ENCODE measurements at places on chromosomes 7 and 10. TPM values are rescaled to one million over a fixed set of nuclear protein-coding genes. Genes with fewer than 3 reads are reported as not detected.

The CYP3A7 gene
- not detected for total RNA-seq

The HMX3 gene
- total RNA-seq = not detected

The RAMP3 gene
- total RNA-seq = not detected

DNA sequence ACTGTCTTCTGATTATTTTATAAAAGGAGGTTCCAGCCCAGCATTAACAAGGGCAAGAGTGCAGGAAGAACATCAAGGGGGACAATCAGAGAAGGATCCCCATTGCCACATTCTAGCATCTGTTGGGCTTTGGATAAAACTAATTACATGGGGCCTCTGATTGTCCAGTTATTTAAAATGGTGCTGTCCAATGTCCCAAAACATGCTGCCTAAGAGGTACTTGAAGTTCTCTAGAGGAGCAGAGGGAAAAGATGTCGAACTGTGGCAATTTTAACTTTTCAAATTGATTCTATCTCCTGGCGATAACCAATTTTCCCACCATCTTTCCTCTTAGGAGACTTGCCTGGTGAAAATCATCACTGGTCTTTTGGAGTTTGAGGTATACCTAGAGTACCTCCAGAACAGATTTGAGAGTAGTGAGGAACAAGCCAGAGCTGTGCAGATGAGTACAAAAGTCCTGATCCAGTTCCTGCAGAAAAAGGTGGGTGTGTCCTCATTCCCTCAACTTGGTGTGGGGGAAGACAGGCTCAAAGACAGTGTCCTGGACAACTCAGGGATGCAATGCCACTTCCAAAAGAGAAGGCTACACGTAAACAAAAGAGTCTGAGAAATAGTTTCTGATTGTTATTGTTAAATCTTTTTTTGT lies 2.3 kb downstream of the IL6 start:
- peaks cover 45% of the 10 kb centered on the region for H3K4me1 ChIP-seq
- DNase-seq = no peak
- peaks cover 17% of the 10 kb centered on the region for H3K36me3 ChIP-seq
- H3K4me3 ChIP-seq = peak overlapping the region; percentile 66

- H3K27ac ChIP-seq = no peak overlapping the region
- DNase-seq = no peak
- no peaks in the 10 kb centered on the region for H3K27me3 ChIP-seq
- H3K4me1 ChIP-seq = no peaks in the 10 kb centered on the region
- H3K4me3 ChIP-seq = no peak overlapping the region
Measured at GRCh38 chr7:42471573-42472174, 234.7 kb upstream of the GLI3 start.

DNA sequence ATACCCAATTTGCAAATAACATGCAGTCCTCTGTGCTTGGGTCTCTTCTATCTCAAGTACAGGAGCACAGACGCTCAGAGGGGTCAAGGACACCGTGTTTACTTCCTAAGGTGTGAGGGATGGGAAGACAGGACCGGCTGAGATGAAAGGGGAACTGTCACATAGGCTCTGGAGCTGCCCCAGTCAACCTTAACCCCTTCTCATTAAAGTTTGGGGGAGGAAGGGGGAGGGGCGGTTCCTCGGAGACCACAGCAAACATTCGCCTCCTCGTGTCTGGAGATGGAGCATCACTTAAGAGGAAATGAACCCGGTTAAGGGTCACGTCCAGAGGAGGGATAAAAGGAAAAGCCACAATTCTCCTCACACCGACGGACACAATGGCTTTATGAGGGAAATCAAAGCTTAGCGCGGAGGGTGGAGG lies 1.1 kb downstream of the SH3PXD2A start:
- peak overlapping the region; percentile 69 for H3K4me3 ChIP-seq
- H3K4me1 ChIP-seq = peaks cover 41% of the 10 kb centered on the region
- no peaks in the 10 kb centered on the region for H3K36me3 ChIP-seq
- H3K27ac ChIP-seq = no peak overlapping the region
- DNase-seq = no peak

GRCh38 chr10:132740588-132740987 lies 45.4 kb downstream of the NKX6-2 start:
- no peaks in the 10 kb centered on the region for H3K36me3 ChIP-seq
- DNase-seq = no peak
- no peak overlapping the region for H3K27ac ChIP-seq
- H3K4me1 ChIP-seq = peaks cover 28% of the 10 kb centered on the region

- H3K4me1 ChIP-seq = no peaks in the 10 kb centered on the region
- H3K27ac ChIP-seq = no peak overlapping the region
- no peaks in the 10 kb centered on the region for H3K36me3 ChIP-seq
- H3K27me3 ChIP-seq = no peaks in the 10 kb centered on the region
- no peak overlapping the region for H3K4me3 ChIP-seq
Measured at GRCh38 chr7:69698109-69698825, 100.0 kb downstream of the AUTS2 start.

DNA sequence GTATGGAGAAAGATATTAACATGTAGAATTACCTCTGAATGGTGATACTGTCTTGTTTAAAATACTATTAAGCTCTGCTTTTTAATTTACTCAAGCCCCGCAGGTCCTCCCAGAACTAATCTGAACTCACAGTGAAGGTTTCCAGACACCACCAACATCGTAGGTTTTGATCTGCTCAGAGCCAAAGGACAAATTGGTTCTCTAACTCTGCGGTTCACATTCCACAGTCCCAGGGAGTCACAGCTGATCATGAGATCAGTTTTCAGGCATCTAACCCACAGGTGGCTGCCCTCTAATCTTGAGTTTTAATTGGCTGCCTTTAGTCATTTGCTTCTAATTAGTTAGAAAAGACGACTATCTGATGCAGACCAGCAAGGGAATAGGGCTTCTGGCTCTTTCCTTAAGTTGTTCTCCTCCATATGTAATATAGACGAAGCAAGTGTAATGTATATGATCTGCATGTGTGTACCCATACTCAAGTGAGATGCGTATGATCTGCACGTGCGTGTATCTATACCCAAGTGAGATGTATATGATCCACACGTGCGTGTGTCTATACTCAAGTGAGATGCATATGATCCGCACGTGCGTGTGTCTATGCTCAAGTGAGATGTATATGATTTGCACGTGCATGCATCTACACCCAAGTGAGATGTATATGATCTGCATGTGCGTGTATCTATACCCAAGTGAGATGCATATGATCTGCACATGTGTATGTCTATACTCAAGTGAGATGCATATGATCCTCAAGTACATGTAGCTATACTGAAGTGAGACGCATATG lies 331.5 kb upstream of the NPVF start:
- no peak for DNase-seq
- no peak overlapping the region for H3K27ac ChIP-seq
- no peaks in the 10 kb centered on the region for H3K36me3 ChIP-seq
- peaks cover 2% of the 10 kb centered on the region for H3K27me3 ChIP-seq
- H3K4me1 ChIP-seq = no peaks in the 10 kb centered on the region

GRCh38 chr10:93707623-93708022 lies 5.2 kb upstream of the FRA10AC1 start:
- H3K36me3 ChIP-seq = no peaks in the 10 kb centered on the region
- H3K4me1 ChIP-seq = no peaks in the 10 kb centered on the region
- DNase-seq = no peak
- H3K4me3 ChIP-seq = no peak overlapping the region
- H3K27ac ChIP-seq = no peak overlapping the region

Data from astrocyte (in vitro differentiated cells and primary cell).